AG09319 (cell line): ENCODE measurements at places on chromosomes 11 and 22.

DNA sequence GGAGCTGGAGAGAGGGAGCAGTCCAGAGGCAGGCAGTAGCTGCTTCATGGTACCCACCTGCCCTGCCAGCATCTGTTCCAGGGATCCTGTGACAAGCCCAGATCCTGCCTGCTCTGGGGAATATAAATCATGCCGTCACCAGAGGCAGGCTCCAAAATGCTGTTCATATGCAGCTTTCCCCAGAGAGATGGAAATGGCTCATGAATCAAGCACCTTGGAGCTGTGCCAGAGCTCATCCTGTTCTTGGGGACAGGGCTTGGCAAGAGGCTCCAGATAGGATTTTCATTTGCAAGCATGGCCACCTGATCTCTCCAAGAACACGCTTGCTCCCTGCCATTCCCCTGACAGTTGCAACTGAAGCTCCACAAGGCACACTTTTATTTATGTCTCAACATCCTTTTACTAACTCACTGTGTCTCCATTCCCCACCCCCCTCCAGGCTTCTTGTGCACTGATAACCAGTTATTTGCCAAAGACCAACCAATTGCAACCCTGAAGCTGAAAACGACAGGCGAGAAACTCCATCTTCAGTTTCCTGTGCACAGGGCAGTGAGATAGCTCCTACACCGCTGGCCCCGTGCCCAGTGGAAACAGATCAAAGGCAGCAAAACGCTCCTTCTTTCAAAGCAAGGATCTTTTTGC is 115.8 kb upstream of the PITPNB start:
- no peak for DNase-seq

DNA sequence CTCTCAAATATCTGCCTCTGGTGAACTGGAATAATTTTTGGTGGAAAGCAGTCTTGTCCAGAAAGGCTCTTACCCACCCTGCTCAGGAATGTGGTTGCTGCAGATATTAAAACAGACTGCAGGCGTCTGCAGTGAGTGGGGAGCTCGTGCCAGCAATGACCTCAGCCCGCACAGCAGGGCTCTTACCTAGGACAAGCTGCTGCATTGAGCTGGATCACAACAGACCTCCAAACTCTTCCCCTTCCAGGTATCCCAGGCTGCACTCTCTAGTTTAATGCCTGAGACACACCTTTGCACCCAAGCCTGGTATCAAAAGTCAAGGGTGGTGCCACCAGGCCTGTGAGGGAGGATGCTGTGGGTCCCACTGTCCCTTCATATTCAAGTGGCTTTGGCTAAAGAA is 69.7 kb upstream of the CDON start:
- no peak for DNase-seq

DNA sequence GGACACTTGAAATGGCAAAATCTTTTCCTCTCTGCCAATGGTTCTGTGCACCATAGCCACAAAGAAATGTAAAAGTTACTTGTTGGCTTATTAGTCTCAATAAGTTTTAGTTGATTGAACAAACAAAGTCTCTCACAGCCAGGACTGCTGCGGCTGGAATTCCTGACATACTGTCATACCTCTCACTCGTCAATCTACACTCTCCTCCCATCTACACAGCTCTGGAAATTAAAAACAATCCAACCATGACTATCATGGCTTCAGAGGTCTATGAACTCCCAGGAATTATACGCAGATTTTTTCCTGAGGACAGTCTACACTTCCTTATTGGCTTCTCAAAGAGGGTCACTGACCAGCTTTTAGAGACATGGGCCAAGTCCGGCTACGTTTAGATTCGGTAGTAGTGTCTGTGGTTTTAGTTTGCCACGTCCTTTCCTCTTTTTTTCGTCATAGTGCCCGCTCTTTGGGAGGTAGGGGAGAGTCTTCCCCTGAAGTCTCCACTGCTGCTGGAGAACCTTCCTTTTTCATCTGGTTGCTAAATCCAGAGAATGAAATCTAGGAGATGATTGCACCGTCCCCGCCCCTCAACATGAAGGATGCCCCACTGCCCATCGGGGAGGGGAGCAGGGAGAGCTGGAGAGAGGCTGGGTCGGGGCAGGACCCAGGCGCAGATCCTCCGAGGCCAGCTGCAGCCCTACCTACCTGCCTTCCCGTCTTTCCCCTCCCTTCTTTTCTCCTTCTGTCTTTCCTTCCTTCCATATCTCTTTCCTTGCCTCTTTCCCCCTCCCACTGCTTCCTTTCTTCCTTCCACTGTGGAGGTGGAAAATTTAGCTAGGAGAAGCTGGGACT is 1.0 kb upstream of the PLEKHB1 start:
- no peak for DNase-seq

- DNase-seq: no peak
Measured at GRCh38 chr22:42768385-42769035, 47.8 kb upstream of the A4GALT start.

DNA sequence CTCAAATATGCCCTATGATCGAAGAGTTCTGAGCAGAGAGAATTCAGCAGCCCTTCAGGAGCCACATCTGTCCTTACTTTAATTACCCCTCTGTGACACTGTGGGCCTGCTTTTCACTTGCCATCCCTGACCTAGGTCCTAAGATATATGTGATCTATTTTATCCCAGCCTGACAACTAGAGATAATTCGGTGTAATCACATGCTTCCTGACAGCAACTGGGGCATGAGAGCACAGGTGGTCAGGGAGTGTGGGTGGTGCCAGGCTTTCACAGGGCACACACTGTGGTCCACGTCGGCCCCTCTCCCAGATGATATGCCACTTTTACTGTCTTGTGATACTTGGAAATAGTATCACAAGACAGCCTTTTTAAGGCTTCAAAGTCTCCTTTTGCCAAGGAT is 3.9 kb downstream of the TUBA8 start:
- DNase-seq: no peak

- DNase-seq: no peak
Measured at GRCh38 chr11:64665411-64665821, 57.6 kb downstream of the NRXN2 start.

DNA sequence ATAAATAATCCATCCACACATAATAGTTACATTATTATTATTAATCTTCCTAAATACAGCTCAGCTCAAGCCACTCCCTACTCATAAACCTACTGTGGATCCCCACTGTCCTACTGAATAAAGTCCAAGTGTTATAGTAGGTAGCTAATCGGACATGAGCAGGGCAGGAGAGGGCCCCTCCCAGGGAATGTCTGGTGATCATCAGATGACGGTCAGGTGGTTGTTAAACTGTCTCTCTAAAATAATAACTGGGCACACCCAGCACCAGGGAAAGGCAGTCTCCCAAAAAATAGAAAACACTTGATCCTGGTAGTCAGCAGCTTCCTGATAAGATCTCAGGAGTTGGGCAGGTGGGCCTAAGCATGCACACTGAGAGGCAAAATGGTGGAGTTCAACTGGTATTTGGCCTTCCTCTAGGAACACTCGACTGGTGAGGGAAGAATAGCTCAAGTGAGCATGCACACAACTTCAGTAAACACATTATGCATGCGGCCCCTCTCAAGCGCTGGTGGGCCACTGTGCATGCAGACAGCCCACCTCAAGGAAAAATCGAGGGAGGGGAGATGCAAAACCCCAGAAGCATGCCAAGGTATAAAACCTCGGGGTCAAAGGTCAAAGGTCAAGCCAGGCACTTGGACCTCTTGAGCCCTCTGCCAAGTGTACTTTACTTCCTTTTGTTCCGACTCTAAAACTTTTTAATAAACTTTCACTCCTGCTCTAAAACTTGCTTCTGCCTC is 65.0 kb downstream of the LRRC32 start:
- no peak for DNase-seq

- no peak for DNase-seq
Measured at GRCh38 chr11:20161923-20162744, 1.9 kb upstream of the DBX1 start.

- no peak for DNase-seq
Measured at GRCh38 chr11:35912883-35913624, 30.8 kb upstream of the LDLRAD3 start.

GRCh38 chr11:19800162-19800561 is 87.5 kb downstream of the NAV2 start:
- DNase-seq: no peak

GRCh38 chr11:79018371-79018849 is 422.4 kb downstream of the TENM4 start:
- peak; percentile 80 for DNase-seq

DNA sequence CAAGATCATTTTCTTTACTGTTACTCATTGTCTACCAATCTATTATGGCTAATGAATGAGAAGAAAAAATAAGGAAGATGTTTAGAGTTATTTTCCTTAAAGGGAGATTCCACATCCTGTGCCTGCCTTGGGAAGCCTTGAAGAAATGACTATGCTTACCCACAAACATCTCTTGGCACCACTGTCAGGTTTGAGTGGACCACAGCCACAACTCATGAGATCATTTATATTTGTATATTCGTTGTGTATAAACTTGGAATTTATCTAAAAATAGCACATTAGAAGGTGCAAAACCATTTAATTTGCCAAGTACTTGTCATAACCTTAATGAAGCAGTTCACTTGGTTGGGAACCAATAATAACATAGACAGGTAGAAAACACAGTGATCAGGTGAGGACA is 740.8 kb downstream of the DLG2 start:
- DNase-seq: no peak

GRCh38 chr22:27635435-27635834 is 166.1 kb downstream of the MN1 start:
- DNase-seq: no peak

DNA sequence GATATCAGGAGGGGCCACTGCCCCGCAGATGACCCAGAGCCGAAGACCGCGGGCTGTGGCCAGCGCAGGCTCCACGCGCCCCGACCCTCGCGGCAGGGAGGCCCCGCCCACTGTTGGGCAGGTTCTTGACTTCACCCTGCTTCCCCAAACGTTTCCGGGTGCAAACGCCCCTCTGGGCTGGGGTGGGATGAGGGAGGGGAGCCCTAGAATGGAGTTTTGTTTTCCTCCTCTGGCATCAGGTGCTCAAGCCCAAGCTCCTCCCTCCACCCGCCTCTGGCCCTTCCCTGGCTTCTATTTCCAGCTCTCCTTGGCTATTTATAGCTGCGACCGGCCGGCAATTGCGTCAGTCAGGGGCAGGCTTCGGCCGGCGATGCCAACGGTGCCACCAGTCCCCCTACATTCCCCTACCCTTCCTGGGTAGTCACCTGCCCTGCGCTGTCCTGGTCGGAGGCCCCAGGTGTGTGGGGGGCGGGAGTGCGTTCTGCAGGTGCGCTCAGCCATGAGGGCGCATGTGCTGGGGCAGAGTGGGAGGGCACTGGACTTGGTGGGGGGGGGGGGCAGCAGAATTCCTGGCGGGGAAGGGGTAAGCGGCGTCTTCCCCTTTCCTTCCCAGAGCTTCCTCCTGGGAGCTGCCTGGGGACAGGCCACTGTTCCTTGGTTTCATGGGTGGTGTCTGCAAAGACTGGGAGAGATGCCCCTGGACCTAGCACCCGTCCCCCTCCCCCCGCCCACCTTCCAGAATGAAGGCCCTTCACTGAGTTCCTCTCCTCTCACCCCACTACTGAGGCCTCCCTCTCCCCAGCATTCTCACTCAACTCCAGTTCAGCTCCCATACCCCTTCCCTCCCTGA is 23.6 kb downstream of the DUSP8 start:
- no peak for DNase-seq

- DNase-seq: no peak
Measured at GRCh38 chr22:17724678-17725499, 49.4 kb downstream of the BID start.

- DNase-seq: no peak
Measured at GRCh38 chr11:574632-575312, 1.5 kb upstream of the PHRF1 start.

DNA sequence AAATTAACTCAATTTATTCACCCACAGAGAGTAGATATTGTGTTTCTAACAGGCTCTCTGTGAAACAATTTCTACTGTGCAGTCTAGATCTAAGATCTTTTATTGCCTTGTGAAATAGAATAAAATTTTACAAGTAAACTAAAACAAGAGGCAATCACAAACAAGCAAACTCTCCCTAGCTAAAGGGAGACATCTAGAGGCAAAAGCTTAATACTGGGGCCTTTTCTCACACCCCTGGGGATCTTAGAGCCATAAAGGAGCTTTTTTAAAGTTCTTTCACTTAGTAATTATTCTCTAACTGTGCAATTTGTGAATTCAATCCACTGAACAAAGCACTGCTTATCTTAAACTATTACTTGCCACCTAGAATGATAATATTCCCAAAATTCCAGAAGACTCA is 19.7 kb downstream of the ALG9 start:
- no peak for DNase-seq

GRCh38 chr22:32722441-32722840 is 79.1 kb upstream of the TIMP3 start:
- DNase-seq: no peak

DNA sequence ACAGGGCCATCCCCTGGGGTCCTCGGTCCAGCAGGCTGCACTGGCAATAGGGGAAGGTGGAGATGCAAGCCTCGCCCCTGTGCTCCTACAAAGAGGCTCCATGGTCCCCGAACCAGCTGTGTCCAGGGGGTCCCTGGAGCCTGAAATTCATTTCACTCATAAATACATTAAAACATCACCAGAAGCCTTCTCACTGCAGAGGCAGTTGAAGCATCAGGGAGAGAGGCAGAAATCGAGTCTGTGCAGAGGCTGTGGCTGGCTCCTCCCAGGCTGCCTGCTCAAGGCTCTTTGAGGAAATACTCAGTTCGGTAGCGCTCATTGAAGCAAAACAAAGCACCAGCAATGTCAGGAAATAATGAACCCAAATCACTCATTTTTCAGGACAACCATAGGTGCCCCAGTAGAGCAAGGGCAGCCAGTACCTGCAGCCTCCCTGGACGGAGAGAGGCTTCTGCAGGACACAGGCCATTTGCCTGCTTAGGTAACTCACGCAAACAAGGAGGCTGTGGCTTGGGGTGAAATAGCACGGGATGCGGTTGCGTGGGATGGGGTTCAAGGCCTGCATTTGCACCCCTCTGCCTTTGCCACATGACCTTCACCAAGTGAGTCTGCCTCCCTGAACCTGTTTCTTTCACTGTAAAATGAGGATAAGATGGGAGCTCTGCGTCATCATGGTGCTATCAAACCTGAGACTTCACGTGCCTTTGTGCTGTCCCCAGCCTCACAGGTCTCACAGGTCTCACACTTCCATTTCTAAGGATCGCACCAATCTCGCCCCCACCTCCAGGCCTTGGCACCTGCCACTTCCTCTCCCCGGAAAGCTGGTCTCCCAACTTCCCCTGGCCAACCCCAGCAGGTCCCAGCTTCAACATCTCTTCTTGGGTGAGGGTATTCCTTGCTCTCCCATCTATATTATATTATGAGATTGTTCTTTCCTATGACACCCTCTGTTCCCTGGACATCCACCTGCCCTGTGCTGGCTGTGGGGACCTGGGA is 84.3 kb upstream of the SHISAL1 start:
- DNase-seq: no peak

GRCh38 chr11:2909133-2909902 is 19.9 kb downstream of the PHLDA2 start:
- no peak for DNase-seq

DNA sequence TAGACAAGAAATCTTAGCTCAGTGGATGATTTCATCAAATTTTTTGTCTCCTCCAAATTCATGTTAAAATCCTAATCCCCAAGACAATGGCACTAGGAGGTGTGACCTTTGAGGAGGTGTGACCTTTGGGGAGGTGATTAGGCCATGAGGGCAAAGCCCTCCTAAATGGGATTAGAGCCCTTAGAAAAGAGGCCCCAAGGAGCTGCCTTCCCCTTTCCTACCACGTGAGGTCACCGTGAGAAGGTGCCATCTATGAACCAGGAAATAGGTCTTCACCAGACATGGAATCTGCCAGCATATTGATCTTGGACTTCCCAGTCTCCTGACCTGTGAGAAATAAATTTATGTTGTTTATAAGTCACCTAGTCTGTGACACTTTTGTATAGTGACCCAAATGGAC is 138.7 kb downstream of the TRIM29 start:
- no peak for DNase-seq

GRCh38 chr11:85348945-85349344 is 278.2 kb downstream of the DLG2 start:
- no peak for DNase-seq

GRCh38 chr11:106493751-106494150 is 416.3 kb downstream of the AASDHPPT start:
- peak; percentile 59 for DNase-seq
